KG1 (cell line): ENCODE measurements at places on chromosomes 13 and 19.
A peak's percentile ranks its signal among the peaks of the same experiment; 100 is the strongest.

DNA sequence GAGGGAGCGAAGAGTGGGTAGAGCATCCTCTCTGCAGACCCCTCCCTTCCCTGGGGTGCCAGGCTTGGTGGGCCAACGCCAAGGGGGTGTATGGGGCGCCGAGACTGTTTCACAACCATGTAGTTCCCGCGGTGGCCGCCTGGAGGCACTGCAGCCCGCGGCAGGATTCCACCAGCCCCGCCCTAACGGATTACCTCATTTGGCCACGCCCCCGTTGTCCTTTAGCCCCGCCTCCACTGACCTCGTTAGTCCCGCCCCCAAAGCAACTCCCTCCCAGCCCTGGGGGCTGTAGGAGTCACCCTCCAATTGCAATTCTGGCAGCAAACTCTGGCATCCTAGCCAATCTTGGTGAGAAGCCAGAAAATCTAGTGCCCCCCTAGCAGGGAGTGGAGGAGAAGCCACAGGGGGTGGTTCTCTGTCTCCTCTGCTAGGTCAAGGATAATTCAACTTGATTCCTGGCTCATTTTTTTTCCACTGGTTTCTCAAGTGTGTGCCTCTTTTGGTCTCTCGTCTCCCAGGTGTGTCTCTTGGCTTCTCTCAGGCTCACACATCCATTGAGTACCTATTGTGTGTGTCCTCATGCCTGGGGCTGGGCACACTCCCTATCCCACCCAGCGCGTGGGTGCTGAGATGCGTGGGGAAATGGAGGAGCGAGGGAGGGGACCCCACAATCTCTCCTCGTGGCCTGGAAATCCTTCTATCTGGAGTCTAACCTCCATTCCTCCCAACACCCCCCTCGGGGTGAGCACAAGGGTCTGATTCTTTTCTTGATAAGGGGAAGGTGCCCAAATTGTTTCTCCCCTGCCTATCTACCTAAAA is 2.0 kb downstream of the OLFM2 start:
- DNase-seq: peak; percentile 36

- no peak for DNase-seq
Observed at GRCh38 chr19:16594131-16594586, 21.9 kb upstream of the SLC35E1 start.

DNA sequence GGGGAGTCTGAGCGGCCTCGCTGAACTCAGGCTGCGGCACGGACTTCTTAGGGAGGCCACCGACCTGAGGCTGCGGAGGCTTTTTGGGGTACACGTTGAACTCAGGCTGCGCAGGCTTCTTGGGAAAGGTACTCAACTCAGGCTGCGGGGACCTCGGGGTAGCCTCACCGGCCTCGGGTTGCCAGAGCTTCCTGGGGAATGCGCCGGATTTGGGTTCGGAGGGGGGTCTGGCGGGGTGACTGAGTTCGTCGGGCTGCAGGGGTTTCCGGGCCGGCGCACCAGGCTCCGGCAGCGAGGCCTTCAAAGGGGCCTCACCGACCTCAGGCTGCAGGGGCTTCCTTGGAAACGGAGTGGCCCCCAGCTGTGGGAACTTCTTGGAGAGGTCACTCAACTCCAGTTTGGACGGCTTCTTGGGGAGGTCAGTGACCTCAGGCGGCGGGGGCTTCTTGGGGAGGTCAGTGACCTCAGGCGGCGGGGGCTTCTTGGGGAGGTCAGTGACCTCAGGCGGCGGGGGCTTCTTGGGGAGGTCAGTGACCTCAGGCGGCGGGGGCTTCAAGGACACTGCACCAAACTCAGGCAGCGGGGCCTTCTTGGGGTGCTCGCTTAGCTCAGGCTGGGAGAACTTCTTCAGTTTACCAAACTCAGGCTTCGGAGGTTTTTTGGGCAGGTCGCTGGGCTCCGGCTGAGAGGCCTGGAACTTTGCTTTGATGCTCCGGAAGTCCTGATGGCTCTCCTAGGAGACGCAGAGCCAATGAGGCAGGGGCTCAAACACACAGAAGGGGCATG is 3.2 kb downstream of the PRAM1 start:
- DNase-seq: no peak

- DNase-seq: no peak
Observed at GRCh38 chr13:103557878-103558277, 491.7 kb upstream of the SLC10A2 start.

GRCh38 chr19:22532388-22533300 is 101.5 kb upstream of the ZNF492 start:
- no peak for DNase-seq

GRCh38 chr13:110555601-110556223 is 5.8 kb downstream of the RAB20 start:
- peak; percentile 47 for DNase-seq

- DNase-seq: no peak
Observed at GRCh38 chr19:11447347-11448262, 12.2 kb downstream of the PRKCSH start.

DNA sequence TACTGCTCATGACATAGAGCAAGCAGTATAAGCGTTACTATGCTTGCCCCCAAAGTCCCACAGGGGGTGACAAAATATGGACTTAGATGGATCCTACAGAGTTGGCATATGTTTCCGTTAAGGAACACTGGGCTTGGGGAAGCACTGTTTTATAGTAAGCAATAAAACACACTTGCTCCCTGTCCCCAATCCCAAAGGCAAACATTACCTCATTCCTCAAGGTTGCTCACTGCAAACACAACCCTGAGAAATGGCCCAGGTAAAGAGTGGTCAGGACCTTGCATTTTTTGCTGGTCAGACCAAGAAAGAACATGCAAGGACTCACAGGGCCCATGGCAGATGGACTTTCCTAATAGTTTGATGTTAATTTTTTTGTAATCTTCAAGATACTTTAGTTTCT is 32.3 kb downstream of the UGGT2 start:
- DNase-seq: no peak

GRCh38 chr13:50699874-50700663 is 143.4 kb downstream of the DLEU7 start:
- no peak for DNase-seq

GRCh38 chr13:73096173-73096572 is 37.4 kb downstream of the KLF5 start:
- DNase-seq: no peak

DNA sequence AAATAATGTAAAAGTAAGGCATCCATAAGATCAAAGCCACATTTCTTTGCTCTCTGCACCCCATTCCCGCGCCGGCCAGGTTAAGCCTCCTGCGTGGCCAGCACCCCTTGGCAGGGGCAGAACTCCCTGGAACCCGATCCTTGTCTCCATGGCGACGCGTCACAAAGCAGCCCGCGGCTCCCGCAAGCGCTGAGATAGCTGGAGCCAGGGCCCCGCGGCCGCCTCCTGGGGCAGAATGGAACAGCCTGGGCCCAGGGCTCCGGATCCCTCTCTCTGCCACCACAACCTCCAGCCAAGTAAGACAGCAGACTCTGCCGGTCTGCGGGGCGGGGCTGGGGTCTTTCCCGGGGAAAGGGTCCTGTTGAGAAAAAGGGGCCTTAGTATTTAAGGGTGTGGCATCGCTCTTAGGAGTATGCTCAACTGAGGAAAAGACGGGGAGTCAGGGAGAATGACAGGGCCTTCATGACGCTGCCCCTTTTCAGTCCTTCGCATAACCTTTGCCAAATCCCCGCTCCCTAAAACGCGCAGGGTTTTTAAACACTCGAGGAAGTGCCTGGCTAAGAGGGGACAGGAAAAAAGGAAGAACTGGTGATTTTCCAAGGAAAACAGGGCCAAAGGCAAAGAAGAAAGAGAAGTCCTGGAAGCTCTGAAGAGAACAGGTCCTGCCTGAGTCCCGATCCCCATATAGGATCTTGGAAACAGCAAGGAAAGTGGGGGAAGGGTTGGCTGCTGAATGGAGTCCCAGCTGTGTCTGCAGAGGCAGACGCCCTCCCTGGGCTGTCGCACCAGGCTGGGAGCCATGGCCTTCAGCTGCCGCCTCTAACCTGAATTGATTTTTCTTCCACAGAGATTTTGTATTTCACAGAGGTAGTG is at the start of gene TEX26:
Gene TEX26 (plus strand): TSS at position 176 of the 873 bp plus-strand sequence. CDS start 60 bp downstream, at position 236.
- no peak for DNase-seq

DNA sequence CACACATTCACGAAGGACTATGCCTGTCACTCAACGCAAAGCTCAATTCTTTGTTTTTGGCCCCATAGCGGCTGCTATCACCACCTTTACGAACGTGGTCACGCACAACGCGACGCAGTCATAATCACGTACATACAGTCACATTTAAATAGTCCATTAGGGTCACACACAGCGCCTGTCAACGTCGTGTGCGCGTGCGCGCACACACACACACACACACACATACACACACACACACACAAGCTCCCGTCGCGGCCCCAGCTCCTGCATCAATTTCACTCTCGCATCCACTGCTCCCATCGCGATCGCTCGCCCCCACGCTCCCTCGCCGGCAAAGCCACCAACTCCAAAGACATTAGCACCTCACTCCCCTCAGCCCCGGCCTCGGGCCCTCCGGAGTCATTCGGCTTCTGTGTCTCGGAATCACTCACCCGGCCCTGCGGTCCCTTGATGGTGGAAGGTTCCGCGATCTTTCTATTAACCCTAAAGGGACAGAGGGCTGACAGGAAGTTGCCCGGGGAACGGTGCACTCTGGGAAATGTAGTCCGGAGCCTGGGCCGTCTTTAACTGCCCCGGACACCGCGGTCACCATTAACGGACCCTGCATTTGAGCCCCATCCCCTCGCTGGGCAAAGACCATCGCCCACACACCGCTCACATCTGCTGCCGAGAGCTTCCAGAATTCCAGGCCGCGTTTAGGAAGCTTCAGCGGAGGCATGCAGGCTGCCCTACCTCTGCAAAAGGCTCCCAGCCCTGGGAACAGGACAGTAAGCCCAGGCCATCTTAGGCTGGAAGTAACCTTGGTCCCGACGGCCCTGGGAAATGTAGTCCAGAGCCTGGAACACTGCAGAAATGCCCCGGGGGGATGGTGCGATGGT is at the start of gene ZNF790:
Gene ZNF790 (minus strand): TSS at position 482 of the 878 bp plus-strand sequence. CDS start 12,768 bp downstream, outside the sequence.
- DNase-seq: peak; percentile 82

- peak; percentile 100 for DNase-seq
Observed at GRCh38 chr19:4471403-4472173, 509 bp upstream of the HDGFL2 start.

DNA sequence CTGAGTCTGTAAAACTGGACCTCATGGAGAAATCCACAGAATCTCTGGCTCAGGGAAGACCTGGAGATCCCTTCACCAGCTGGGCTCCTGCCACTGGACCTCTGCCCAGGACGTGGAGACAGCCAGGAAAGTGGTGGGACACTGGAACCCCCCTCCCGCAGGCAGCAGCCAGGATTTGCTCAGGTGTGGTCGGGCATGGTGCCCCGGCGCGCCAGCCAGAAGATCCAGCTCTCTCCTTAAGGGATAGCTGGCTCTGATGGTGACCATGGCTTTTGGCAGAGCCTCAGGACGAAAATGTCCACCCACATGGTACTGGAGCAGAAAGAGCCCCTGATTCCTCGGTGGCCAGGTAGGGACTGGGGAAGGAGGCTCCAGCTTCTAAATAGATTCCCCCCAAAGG is 26.6 kb upstream of the KCTD15 start:
- DNase-seq: no peak

GRCh38 chr13:97878431-97879375 is 74.8 kb upstream of the IPO5 start:
- no peak for DNase-seq

DNA sequence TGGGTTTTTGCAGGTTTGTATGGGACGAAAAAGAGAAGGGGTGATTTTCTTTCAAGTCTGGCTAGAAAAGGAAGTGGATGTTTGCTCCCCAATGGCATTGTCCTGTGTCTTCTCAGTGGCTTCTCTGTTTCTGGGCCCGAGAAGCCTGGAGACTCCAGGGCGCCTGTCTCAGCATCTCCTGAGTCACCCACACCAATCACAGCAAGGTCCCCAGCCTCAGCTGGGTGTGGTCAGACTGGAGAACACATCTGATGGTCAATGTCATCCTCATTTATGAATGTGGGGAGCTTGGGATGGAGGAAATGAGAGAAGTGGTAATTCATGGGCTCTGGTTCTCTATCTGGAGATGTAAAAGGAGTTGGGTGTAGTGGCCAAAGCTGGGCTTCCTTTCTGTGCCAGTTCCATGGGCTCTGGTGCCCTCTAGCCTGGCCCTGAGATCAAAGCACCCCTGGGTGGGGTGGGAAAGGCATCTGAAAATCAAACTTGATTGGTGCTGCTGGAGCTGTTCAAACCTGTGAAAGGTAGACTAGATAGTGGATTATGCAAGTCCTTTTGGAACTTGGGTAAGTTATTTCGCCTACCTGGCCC is 13.4 kb downstream of the RASL11A start:
- DNase-seq: no peak

GRCh38 chr13:49560270-49561061 is 24.9 kb downstream of the RCBTB1 start:
- no peak for DNase-seq

GRCh38 chr19:56765137-56765536 is 75.4 kb downstream of the PEG3 start:
- DNase-seq: peak; percentile 13

- DNase-seq: no peak
Observed at GRCh38 chr19:10431943-10432735, 11.8 kb downstream of the PDE4A start.
